Germinal center (tissue), 1 donor: ENCODE measurements at places on chromosomes 2 and 18.

GRCh38 chr2:11029136-11029535 lies 117.4 kb downstream of the KCNF1 start:
- no peak for DNase-seq

GRCh38 chr2:98821629-98822135 lies 90.8 kb upstream of the MGAT4A start:
- no peak for DNase-seq

GRCh38 chr2:12317814-12318426 lies 398.8 kb upstream of the TRIB2 start:
- DNase-seq: no peak

DNA sequence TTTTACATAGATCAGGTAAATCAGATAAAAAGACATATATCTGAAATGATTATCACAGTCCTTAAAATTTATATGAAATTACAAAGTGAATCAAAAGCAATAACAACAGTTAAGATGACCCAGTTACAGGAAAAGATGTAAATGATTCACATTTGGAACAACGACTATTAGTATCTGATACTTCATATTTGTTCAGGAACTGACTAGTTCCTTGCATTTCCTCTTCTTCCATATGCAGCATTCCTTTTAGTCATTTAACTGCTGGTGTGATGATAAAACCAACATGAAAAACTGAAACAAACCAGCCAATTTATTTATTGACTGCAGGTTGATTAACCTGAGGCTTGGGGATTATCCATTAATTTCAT lies 75.2 kb downstream of the RBMS1 start:
- DNase-seq: no peak

DNA sequence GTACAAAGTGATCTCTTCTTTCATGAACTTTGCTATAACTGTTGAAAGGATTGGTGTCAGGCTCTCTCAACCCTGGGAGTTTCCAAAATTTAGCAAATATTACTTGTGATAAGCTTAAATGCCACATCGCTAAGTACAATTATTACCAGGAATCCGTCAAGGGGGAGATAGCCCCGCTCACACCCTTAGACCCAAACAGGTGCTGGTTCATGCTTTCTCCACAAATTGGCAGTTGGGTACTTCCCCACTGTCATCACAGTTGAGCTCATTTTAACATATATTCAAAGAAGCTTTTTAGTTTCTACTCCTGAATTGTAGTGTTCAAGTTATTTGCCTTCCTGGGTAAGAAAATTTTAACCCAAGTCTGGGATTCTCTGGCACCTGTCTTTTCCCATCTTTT lies 29.8 kb upstream of the EPB41L5 start:
- DNase-seq: no peak

GRCh38 chr2:144995482-144995881 lies 475.6 kb upstream of the ZEB2 start:
- no peak for DNase-seq

GRCh38 chr2:79960519-79960918 lies 344.0 kb downstream of the LRRTM1 start:
- no peak for DNase-seq

GRCh38 chr2:68721482-68722101 lies 13.0 kb upstream of the ARHGAP25 start:
- DNase-seq: peak; percentile 34

DNA sequence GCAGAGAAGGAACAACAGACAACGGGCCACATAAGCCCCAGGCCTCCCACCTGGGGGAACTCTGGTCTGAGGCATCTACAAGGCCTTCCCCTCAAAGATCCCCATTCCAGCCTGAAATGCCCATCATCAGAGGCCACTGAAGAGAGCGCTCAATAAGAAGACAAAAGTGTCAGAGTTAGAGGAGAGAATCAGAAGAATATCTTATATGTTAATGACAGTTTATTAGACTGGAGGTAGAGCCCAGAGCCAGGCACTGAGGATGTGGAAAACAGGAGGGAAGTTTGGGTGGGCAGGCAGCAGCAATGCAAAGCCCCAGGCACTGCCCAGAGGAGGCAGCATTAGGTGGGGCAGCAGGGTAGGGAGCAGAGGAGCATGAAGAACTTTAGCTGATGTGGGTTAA lies 2.9 kb upstream of the CTIF start:
- no peak for DNase-seq
